Stimulated activated CD4-positive, alpha-beta T cell treated with anti-CD3 and anti-CD28 coated beads, Interleukin-4, amount 100 ng/mL, for 1 hour (primary cell): ENCODE measurements at places on chromosomes 11 and 22.

DNA sequence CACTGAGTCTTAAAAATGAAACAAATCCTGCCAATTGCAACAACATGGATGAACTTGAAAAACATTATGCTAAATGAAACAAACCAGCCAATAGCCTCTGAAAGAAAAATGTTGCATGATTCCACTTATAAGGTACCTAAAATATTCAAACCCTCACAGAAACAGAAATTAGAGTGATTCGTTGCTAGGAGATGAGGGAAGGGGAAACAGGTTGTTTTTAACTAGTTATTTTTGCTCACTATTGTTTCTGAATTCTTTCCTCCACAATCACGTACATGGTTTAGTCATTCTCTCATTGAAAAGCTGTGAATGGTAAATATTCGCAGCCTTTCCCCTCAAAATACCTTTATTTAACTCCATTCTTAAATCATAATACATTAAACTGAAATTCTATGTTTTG, 14.0 kb upstream of the TYR start:
- DNase-seq, result no peak

DNA sequence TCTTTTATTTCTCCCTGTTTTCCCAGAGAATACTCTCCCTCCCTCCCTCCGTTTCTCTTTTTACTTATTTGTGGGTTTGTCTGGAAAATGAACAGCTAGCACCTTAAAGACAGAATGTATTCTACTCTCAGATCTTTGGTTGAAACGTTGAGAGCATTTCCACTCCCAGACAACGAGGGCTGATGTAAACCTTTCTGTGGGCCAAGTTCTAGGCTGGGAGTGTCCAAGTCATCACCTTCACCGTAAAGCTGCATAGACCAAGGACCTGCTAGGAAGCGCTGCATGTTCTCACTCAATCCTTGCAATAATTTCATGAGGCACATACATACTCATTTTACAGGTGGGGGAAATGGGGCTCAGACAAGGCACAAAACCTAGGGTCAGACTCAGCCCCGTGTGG, 32.4 kb downstream of the MYH9 start:
- DNase-seq, result no peak

- no peak for DNase-seq
Measured at GRCh38 chr11:78850078-78850477, 275.4 kb upstream of the NARS2 start.

- DNase-seq, result no peak
Measured at GRCh38 chr11:126718276-126718675, 282.3 kb downstream of the KIRREL3 start.

DNA sequence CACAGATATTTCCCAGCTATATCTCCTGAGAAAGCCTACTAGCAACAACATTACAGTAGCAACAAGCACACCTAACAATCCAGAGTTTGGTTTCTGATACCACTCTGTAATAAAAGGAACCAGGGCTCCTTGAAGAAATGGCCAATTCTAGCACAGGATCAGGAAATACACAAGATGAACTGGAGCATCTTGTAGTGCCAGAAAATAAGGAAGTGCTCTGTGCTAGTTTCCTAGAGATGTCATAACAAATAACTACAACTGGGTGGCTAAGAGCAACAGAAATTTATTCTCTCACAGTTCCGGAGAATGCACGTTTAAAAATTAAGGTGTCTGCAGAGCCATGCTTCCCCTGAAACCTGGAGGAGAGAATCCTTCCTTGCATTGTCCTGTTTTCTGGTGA, 217.8 kb downstream of the KIRREL3 start:
- DNase-seq, result no peak

GRCh38 chr22:32558681-32559355, 84.2 kb downstream of the FBXO7 start:
- no peak for DNase-seq

- DNase-seq, result no peak
Measured at GRCh38 chr22:50016308-50016987, 3.9 kb upstream of the IL17REL start.

GRCh38 chr11:106321601-106322000, 244.1 kb downstream of the AASDHPPT start:
- DNase-seq, result no peak

DNA sequence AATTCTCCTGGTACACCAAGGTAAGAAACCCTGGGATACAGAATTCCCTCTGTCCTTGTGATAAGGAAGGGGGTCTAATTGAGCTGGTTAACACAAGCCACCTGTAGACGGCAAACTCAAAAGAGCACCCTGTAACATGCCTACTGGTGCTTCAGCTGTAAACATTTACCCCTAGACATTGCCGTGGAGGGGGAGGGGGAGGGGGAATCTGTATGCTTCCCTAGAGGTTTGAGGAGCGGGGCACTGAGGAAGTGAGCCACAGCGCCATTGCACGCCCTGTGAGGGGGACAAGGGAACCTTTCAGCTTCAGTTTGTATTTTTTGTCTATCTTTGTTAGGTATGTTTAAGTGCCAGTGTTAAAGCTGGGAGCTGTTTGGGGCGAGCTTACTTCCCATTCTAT, 99.8 kb downstream of the AASDHPPT start:
- DNase-seq, result no peak

- no peak for DNase-seq
Measured at GRCh38 chr22:39245130-39246039, 603 bp upstream of the PDGFB start.

- peak; percentile 51 for DNase-seq
Measured at GRCh38 chr11:64226507-64227051, 505 bp downstream of the NUDT22 start.
